ENCODE measurements at places on chromosomes 3 and 15. TPM values are rescaled to one million over a fixed set of nuclear protein-coding genes. Genes with fewer than 3 reads are reported as not detected.
A peak's percentile ranks its signal among the peaks of the same experiment; 100 is the strongest.

GOLGA6L9 gene
- total RNA-seq: 5.1 TPM

NR1I2 gene
- total RNA-seq: 0.25 TPM

ILDR1 gene
- 0.28 TPM for total RNA-seq

GUCA1C gene
- not detected for total RNA-seq

IQCF5 gene
- total RNA-seq: not detected

EFHB gene
- 1.8 TPM for total RNA-seq

UTS2B gene
- total RNA-seq: not detected

SEC22A gene
- total RNA-seq: 22.9 TPM

CCRL2 gene
- total RNA-seq: 3.2 TPM

SAXO2 gene
- 1.1 TPM for total RNA-seq

ANKUB1 gene
- total RNA-seq: not detected

DNA sequence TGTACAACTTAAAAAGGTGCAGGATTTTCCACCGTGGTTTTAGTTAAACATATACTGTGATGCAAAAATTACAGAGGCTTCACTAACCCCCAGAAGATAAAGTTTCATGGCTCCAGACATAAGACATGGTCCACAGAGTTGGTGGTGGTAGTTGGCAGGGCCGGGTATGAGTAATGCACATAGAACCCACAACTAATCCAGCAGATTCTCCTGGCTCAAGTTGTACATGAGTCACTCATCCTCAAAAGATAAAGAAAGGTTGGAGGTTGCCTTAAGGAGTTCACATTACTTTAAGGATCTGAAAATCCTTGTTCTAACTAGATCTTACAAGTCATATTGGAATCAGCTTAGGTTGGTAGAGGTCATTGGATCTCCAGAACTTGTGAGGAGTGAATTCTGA is 98.3 kb upstream of the ZBTB20 start:
- H3K27me3 ChIP-seq: no peaks in the 10 kb centered on the region
- no peak overlapping the region for H3K27ac ChIP-seq
- no peaks in the 10 kb centered on the region for H3K4me1 ChIP-seq
- no peak overlapping the region for H3K4me3 ChIP-seq

GRCh38 chr3:46408853-46409252 is 1.8 kb downstream of the CCRL2 start:
- DNase-seq: no peak
- peaks cover 8% of the 10 kb centered on the region for H3K27me3 ChIP-seq
- no peaks in the 10 kb centered on the region for H3K36me3 ChIP-seq

GRCh38 chr3:159928666-159929065 is 60.0 kb upstream of the IL12A start:
- no peak for DNase-seq
- H3K4me1 ChIP-seq: no peaks in the 10 kb centered on the region
- no peak overlapping the region for H3K4me3 ChIP-seq
- H3K27ac ChIP-seq: no peak overlapping the region

- no peaks in the 10 kb centered on the region for H3K27me3 ChIP-seq
- H3K36me3 ChIP-seq: no peaks in the 10 kb centered on the region
- no peak for DNase-seq
- no peak overlapping the region for H3K27ac ChIP-seq
- no peak overlapping the region for H3K4me3 ChIP-seq
These were observed 129.9 kb upstream of the OSTN start for GRCh38 chr3:191068946-191069813.

GRCh38 chr3:41900265-41900664 is 61.6 kb downstream of the ULK4 start:
- H3K27ac ChIP-seq: no peak overlapping the region
- H3K4me1 ChIP-seq: no peaks in the 10 kb centered on the region
- no peaks in the 10 kb centered on the region for H3K36me3 ChIP-seq
- no peak overlapping the region for H3K4me3 ChIP-seq
- no peaks in the 10 kb centered on the region for H3K27me3 ChIP-seq

DNA sequence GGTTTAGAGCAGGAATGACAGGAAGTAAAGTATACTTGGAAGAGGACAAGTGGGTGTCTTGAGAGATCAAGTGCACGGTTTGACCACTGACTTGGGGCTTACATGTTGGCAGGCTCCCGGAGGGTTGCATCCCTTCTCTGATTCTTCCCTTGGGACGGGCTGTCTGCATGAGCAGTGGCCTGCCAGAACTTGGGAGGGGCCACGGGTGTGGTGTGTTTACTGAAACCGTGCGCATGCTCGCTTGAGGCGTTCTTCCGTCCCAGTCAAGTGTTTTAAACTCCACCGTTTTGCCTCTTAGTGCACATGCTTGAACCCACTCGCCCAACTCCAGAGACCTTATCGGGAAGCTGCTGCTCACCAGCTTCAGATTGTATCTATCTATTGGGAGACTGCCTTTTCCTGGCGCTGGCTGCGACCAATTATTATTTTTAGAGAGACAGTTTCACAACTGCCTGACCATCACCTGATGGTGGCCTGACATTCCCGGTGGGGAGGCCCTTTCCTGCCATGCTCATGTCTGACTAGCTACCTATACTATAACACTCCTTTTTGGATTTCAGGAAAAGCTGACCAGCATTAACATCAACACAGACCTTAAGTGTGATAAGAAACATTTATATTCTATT is 14.9 kb upstream of the C3orf22 start:
- H3K4me1 ChIP-seq: no peaks in the 10 kb centered on the region
- no peak overlapping the region for H3K4me3 ChIP-seq
- H3K27me3 ChIP-seq: peaks cover 6% of the 10 kb centered on the region
- no peak overlapping the region for H3K27ac ChIP-seq

- H3K36me3 ChIP-seq: peaks cover 5% of the 10 kb centered on the region
- H3K27me3 ChIP-seq: no peaks in the 10 kb centered on the region
- DNase-seq: no peak
- no peak overlapping the region for H3K27ac ChIP-seq
These were observed 217.2 kb downstream of the NFKBIZ start for GRCh38 chr3:102066470-102066869.

DNA sequence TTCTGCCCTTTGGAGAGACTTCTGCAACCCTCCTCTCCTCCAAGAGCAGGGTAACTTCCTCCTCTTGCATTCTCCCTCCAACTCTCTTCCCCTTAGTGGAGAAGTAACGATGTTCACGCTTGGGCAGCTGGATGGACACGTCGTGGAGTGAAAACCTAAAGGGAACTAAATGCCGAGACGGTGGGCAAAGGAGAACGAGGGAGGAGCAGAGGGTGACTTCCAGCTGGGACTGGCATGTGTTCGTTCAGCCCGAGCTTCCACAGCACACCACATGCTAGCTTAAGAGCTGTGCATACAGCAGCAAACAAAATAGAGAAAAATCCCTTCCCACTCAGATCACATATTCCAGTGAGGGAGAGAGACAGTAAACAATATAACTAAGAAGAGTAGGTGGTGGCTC is 179.8 kb downstream of the SLCO3A1 start:
- H3K4me3 ChIP-seq: no peak overlapping the region
- no peaks in the 10 kb centered on the region for H3K4me1 ChIP-seq
- no peak overlapping the region for H3K27ac ChIP-seq
- H3K36me3 ChIP-seq: no peaks in the 10 kb centered on the region
- no peak for DNase-seq

DNA sequence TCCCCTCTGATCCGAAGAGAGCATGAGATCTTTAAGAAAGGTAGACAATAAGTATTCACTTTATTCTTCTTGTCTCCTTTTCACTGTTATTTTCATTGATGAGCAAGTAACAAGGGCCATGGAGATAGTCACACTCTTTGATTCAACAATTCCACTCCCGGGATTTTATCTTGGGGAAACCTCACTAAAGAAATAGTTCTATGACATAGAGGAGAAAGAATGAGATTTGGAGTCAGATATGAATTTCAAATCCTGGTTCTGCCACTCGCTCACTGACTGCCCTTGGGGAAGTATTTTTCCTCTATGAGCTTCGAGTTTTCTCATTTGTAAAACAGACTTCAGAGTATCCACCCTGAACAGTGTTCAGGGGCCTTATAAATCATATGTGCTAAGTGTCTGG is 514.6 kb downstream of the NLGN1 start:
- DNase-seq: no peak
- no peaks in the 10 kb centered on the region for H3K36me3 ChIP-seq
- H3K4me3 ChIP-seq: no peak overlapping the region
- no peak overlapping the region for H3K27ac ChIP-seq
- H3K27me3 ChIP-seq: no peaks in the 10 kb centered on the region

DNA sequence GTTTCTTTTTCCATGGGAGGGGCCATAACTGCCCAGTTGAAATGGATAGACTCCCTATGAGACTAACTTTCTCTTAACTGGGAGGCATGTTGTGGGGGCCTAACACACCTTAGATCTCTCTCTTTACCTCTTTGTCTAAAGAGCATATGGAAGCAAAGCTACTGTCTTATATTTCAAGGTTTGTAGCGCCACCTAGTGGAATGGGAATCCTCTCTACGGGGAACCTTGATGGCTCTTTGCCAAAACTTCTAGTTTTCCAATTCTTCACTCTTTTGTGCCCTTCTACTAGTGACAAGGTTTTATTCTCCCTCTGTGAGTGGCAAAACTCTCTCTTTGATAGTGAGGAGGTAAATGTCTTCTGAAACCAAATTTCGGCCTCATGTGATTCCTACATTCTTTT is 1030.4 kb upstream of the CADM2 start:
- DNase-seq: peak; percentile 5
- no peak overlapping the region for H3K27ac ChIP-seq
- H3K36me3 ChIP-seq: peaks cover 5% of the 10 kb centered on the region
- H3K4me3 ChIP-seq: no peak overlapping the region
- H3K27me3 ChIP-seq: no peaks in the 10 kb centered on the region
- H3K4me1 ChIP-seq: no peaks in the 10 kb centered on the region

DNA sequence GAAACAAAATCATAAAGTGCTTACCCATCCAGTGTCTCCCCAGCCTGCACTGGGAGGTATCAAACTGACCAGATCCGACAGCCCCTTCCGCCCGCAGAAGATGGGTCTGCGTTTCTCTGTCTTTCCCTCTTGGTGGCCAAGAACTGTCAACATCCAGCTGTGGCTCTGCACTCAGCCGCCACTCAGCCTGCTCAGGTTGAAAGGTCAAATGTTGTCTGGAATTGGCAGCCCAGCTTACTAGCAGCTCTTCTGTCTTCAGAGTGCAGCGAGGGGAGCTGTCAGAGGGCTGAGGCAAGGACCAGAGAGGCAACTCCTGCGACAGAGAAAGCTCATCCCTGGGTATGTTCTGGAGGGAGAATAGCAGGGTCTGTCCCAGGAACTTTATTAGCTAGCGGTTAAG is 45.4 kb downstream of the GOLGA6L2 start:
- H3K27ac ChIP-seq: no peak overlapping the region
- no peak overlapping the region for H3K4me3 ChIP-seq
- no peaks in the 10 kb centered on the region for H3K27me3 ChIP-seq

DNA sequence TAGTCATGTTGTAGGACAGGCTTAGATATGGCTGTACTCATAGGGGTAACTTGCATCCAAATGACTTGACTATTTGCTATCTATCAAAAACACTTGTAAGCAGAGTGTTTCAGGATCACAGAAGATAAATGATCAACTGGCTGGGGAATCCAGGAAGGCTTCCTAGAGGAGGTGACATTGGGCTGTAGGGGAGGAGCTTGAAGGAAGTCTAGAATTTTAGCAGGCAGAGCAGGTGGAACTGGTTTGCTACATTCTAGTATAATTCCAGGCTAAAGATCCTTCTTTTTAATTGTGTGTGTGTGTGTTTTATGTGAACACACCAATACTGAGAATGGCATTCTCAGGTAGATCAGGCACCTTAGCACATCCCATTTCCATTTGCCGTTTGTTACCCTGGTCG is 380.3 kb downstream of the MCTP2 start:
- peaks cover 58% of the 10 kb centered on the region for H3K27me3 ChIP-seq
- no peak overlapping the region for H3K27ac ChIP-seq
- H3K4me1 ChIP-seq: peaks cover 13% of the 10 kb centered on the region
- DNase-seq: no peak
- no peak overlapping the region for H3K4me3 ChIP-seq

- DNase-seq: no peak
- H3K4me3 ChIP-seq: no peak overlapping the region
- no peaks in the 10 kb centered on the region for H3K36me3 ChIP-seq
- peaks cover 6% of the 10 kb centered on the region for H3K27me3 ChIP-seq
These were observed 53.4 kb downstream of the DUT start for GRCh38 chr15:48384616-48385015.

GRCh38 chr3:58204720-58205119 is 6.1 kb downstream of the DNASE1L3 start:
- peaks cover 45% of the 10 kb centered on the region for H3K4me1 ChIP-seq
- DNase-seq: no peak
- no peak overlapping the region for H3K4me3 ChIP-seq
- H3K36me3 ChIP-seq: peaks cover 6% of the 10 kb centered on the region

DNA sequence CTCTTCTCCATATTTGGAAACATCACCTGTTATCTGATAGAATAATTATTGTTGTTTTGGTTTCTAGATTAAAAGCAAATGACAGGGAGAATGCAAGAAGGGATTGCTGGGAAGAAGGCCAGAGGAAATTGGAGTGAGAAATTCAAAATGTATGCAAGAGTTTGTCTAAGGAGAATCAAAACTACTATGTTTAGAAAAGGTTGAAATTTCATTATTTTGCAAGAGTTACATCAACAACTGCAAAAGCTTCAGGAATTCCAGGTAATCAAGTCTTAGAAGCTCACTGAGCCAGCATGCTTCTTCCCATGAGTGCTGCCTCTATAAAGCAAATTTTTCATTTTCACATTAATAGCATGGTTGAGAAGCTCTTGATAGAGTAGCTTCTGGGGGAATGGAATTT is 177.2 kb upstream of the GBE1 start:
- H3K27ac ChIP-seq: no peak overlapping the region
- no peak for DNase-seq
- no peaks in the 10 kb centered on the region for H3K4me1 ChIP-seq
- H3K27me3 ChIP-seq: no peaks in the 10 kb centered on the region

- no peak overlapping the region for H3K4me3 ChIP-seq
- H3K36me3 ChIP-seq: peaks cover 4% of the 10 kb centered on the region
- DNase-seq: peak; percentile 60
- no peak overlapping the region for H3K27ac ChIP-seq
- H3K27me3 ChIP-seq: peaks cover 14% of the 10 kb centered on the region
These were observed 40.0 kb downstream of the FOXP1 start for GRCh38 chr3:71543371-71544016.

- peaks cover 40% of the 10 kb centered on the region for H3K4me1 ChIP-seq
- no peak for DNase-seq
- no peak overlapping the region for H3K27ac ChIP-seq
- H3K4me3 ChIP-seq: peak overlapping the region; percentile 29
These were observed 11.1 kb upstream of the TSPAN3 start for GRCh38 chr15:77081971-77082370.

- peak overlapping the region; percentile 91 for H3K27ac ChIP-seq
- peak; percentile 31 for DNase-seq
- H3K27me3 ChIP-seq: peaks cover 11% of the 10 kb centered on the region
- H3K36me3 ChIP-seq: peaks cover 21% of the 10 kb centered on the region
These were observed 3.5 kb downstream of the SMAD3 start for GRCh38 chr15:67068710-67069400.

- H3K36me3 ChIP-seq: no peaks in the 10 kb centered on the region
- H3K27ac ChIP-seq: no peak overlapping the region
- H3K27me3 ChIP-seq: peaks cover under 1% of the 10 kb centered on the region
- no peak for DNase-seq
- no peaks in the 10 kb centered on the region for H3K4me1 ChIP-seq
These were observed 468.9 kb upstream of the CCDC54 start for GRCh38 chr3:106908181-106908938.

GRCh38 chr3:58743296-58743695 is 76.7 kb upstream of the FAM3D start:
- H3K27ac ChIP-seq: no peak overlapping the region
- no peak for DNase-seq
- H3K4me3 ChIP-seq: no peak overlapping the region
- H3K36me3 ChIP-seq: no peaks in the 10 kb centered on the region
- H3K27me3 ChIP-seq: peaks cover 16% of the 10 kb centered on the region

All from activated T-cell treated with anti-CD3 and anti-CD28 coated beads, Interleukin-2, amount 50 U/mL, for 72 hours (primary cell).